Upper lobe of left lung (tissue), 6 donors: ENCODE measurements at places on chromosomes 1 and 21. TPM values are rescaled to one million over a fixed set of nuclear protein-coding genes. Genes with fewer than 3 reads are reported as not detected.

NUP210L gene
- total RNA-seq: 0.91 TPM

PRAMEF2 gene
- not detected for total RNA-seq

NFIA gene
- 44.9 TPM for total RNA-seq

KCNC4 gene
- 11.9 TPM for total RNA-seq
